Heart right ventricle (tissue), 16 donors: ENCODE measurements at places on chromosomes 12 and 14.

GRCh38 chr14:29475641-29476040, 452.0 kb downstream of the PRKD1 start:
- DNase-seq = no peak

DNA sequence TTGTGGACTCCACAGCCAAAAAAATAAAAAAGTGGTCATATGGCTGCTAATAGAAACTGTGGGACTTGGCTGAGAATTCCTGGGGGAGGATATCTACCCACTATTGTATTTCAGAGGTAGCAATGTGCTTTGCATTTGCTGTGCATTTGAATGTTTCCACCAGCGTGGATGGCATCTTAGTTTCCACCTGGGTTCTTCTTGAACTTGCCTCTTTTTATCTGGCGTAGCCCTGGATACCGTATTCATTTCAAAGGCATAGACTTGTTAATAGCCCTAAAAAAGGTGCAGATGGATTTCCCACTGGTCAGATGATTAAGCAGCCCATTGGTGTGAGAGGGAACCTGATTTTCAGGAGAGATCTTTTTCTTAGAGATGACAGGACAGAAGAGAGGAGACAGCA, 1.9 kb upstream of the MYF5 start:
- no peak for DNase-seq

GRCh38 chr12:32828120-32828519, 68.5 kb downstream of the PKP2 start:
- no peak for DNase-seq

DNA sequence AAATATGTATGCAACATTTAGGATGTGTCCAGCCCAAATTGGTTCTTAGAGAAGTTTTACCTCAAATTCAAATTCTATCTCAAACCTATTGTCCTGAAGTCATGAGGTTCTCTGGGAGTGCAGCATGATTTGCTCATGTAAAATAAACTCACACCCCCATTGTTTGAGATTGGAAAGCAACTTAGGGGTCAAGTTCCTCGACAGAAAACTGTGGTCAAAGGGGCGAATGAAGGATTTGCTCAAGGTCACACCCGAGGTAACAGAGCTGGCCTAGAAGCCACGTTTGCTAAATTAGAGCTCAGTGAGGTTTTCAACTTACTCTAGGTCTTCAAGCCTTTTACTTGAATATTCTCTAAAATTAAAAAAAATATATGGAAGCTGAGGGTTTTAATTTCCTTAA, 197.7 kb upstream of the GZMB start:
- no peak for DNase-seq

- DNase-seq = no peak
These were observed 4.6 kb upstream of the CYP46A1 start for GRCh38 chr14:99679543-99679942.

DNA sequence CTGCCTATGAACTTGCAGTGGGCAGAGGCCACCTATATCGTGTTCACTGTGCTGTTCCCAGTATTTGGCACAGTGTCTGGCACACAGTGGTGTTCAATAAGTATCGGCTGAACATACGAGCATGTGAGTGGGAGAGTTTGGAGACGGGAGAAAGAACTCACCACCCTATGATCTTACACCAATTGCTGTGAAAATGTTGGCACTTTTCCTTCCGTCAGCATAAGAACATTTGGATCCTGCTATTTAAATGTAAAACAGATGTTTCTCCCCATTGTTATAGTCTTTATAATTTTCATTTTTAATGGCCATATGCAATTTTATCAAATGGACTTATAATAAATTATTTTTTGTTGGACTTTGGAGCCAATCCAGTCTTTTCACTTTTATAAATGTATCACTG, 144.4 kb downstream of the EFCAB11 start:
- no peak for DNase-seq

DNA sequence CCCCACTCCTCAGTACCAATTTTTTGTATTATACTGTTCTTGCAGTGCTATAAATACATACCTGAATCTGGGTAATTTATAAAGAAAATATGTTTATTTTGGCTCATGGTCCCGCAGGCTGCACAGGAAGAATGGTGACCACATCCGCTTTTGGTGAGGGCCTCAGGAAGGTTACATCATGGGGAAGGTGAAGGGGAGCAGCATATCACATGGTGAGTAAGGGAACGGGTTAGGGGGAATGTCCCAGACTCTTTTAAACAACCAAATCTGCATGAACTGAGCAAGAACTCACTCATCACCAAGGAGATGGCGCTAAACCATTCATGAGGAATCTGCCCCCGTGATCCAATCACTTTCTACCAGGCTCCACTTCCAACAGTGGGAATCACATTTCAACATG, 40.0 kb downstream of the OSBPL8 start:
- no peak for DNase-seq

DNA sequence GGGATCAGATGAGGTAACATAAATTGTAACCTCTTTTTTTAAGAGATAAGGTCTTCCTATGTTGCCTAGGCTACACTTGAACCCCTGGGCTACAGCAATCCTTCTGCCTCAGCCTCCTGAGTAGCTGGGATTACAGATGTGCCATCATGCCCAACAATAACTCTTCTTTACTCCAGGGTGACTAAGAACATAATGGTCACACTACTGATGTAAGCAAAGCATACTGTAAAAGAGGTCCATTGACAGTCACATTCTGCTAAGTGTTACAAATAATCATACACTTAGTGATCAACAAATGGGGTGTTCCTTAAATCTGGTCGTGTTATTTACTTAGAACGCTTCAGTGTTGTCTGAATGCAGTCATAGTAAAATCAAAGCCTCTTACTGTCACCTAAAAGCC, 68.9 kb downstream of the EPS8 start:
- no peak for DNase-seq

GRCh38 chr12:56107242-56107641, 2.9 kb downstream of the PA2G4 start:
- no peak for DNase-seq

- DNase-seq = no peak
These were observed 266.9 kb downstream of the CCDC91 start for GRCh38 chr12:28456934-28457710.

GRCh38 chr14:90263748-90264449, 7.5 kb downstream of the PSMC1 start:
- DNase-seq = no peak

- DNase-seq = no peak
These were observed 4.1 kb upstream of the MIA2 start for GRCh38 chr14:39229601-39230110.

GRCh38 chr12:38775457-38775856, 129.9 kb downstream of the CPNE8 start:
- DNase-seq = no peak

DNA sequence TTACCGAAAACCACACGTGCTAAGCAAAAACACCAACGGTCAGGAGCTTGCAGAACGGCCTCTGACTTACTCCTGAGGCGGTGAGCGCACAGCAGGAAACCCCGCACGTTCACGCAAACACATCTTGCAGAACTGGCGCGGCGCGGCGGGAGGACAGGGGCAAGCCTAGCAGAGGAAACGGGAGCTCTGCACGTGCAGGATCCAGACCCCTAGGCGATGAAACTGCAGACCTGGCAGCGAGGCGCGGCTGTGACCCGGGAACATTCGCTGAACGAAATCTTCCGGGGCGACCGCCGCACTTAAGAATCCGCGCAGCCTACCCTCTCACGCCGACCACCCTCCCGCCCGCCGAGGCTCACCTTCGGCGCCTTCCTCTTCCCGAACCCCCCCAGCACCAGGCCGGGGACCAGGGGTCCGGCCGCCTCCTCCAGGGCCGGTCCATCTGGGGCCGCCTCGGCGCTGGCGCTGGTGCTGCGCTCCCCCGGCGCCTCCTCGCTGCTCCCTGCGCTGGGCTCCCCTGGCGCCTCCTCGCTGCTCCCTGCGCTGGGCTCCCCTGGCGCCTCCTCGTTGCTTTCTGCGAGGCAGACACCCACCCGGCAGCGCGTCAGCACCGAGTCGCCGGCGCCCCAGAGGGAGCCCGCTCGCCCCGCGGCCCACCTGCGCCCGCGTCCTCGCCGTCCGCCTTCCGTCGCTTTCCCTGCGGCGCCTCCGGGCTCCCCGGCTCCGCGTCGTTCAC, 615 bp downstream of the DDX51 start:
- no peak for DNase-seq

DNA sequence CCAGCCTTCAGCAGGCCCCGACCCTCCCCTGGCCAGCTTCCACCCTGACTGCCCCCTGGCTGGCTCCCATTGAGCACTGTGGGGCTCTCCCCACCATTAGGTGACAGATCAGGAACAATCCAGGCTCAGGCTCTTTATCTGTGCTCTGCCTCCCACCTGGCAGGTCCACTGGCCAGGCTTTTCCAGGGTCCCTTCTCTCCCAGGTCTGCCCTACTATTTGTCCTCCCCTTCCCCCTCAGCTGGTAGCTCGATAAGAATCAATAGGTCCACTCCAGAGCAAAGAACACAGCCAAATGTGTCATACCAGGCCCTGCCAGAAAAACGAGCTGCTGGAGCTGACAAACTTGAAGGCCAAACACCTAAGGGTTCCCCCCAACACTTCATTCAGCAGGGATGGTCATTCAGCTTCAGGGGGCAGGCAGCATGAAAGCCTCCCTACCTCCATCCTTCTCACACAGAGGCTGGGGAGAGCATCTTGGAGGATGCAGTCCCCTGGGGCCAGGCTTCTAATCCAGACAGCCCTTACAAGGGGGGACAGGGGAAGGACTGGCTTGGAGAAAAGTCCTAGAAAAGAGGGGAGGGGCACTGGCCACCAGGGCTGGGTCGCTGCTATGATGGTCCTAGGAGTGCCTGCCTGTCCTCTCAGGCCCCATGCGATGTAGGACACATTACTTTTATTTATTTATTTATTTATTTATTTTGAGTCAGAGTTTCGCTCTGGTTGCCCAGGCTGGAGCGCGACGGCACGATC, 1.9 kb upstream of the KRT18 start:
- no peak for DNase-seq

- no peak for DNase-seq
These were observed 326.3 kb upstream of the DIO3 start for GRCh38 chr14:101234999-101235334.

DNA sequence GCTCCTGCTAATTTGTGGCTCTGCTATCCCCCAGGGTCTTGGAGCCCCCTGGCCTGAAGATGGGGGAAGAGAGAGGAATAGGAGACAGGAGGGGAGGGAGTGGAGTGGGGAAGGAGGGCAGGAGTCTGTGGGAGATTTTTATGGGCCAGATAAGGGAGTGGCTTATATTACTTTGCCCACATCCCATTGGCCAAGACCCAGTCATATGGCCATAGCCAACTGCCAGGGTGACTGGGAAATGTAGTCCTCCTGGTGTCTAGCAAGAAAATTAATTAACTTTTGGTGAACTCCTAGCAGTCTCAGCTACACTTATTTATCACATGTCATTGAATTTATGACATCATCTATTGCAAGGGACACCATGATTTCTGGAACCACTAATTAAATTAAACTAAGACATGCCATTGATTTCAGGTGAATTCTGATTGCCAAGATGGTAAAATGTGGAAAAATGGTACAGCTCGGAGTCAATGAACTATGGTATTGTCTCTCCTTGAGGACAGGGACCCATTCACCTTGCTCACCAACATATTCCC, 50.3 kb downstream of the ESRRB start:
- DNase-seq = no peak

DNA sequence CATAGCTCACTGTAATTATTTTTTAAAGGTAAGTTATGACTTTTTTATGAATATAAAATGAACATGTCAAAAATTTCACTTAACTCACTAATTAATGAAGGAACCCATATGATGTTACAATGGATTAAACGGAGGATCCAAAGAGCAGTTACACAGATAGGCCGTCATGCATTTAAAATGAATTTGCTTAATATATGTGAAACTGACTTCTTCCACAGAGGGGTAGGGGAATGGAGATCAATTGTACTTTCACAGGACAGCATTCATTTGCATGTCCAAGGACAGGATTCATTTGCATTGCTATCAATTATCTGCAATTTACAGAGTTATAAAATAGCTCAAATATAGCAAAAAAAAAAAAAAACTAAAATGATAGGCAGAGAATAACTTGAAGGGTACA, 6.6 kb upstream of the CRY1 start:
- DNase-seq = no peak

GRCh38 chr14:67269298-67270060, 28.2 kb downstream of the PALS1 start:
- DNase-seq = no peak

DNA sequence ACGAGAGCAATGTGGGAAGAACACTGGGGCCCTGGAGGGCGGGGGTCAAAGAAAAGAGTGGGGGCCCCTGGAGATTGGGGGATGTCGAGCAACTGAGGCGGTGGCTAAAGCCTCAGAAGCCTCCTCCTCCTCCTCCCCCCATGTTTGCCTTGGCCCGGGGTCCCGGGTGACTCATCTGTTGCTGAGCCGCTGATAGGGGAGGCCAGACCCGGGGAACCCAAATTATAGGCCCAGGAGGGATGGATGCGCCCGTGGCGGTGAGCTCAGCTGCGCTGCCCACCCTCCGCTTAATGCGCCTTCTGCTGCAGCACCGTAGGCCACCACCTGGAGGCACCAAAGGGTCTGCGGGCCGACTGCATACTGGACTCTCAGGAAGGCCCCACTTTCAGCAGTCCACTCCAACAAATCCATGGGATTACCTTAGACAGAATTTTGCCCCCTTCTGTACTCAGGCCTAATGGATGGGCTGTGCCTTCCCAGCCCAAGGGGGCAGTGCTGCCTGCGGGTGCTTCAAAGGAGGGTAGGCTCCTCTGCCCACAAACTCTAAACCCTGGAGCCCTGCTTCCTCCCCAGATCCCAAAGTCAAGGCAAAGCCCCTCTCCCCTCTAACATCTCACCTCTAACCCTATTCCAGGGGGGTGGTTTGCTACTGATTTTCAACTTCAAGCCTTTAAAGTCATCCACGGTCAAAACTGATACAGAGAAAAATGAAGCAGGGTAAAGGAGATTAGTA, 2.6 kb upstream of the WNT10B start:
- no peak for DNase-seq

DNA sequence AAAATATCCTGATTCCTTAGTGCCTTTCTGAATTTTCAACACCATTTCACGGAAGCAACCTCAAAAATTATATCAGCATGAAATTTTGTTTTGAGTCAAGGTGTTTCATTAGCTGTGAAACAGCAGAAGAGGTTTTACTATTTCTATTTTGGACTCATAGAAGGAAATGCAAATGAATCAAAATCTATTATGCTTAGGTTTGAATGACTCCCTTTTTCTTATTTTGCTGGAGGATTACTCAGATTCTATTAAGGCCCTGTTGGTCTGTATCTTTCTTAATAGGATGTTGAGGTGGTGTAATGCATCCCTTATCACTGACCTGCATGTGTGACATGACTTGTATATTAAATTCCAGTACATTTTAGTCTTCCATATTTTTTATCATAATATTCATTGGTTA, 165.8 kb downstream of the TMTC2 start:
- no peak for DNase-seq

DNA sequence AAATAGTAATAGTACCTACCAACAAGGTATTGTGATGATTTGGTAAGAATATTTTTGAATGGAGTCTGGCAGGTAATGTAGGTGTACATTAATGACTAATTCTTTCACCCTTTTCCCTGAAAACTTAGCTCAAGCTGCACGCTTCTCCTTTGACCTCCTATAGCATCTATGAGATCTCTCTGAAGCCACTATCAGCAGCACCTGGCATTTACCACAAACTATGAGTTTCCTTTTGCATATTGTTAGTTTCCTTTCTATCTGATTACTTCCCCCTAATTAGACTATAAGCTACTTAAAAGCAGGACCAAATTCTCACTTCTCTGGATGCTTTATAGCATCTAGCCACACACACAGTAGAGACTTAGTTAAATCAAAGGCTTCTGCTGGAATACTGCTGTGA, 48.1 kb downstream of the SLC8A3 start:
- no peak for DNase-seq

- peak; percentile 33 for DNase-seq
These were observed 268.9 kb downstream of the RAD51B start for GRCh38 chr14:68088451-68088854.
